ENCODE measurements at places on chromosomes 7 and 10.

- H3K27ac ChIP-seq = no peak overlapping the region
- peak; percentile 40 for DNase-seq
- no peak overlapping the region for H3K4me3 ChIP-seq
Measured at GRCh38 chr10:131636116-131636515, 264.7 kb upstream of the PPP2R2D start.

DNA sequence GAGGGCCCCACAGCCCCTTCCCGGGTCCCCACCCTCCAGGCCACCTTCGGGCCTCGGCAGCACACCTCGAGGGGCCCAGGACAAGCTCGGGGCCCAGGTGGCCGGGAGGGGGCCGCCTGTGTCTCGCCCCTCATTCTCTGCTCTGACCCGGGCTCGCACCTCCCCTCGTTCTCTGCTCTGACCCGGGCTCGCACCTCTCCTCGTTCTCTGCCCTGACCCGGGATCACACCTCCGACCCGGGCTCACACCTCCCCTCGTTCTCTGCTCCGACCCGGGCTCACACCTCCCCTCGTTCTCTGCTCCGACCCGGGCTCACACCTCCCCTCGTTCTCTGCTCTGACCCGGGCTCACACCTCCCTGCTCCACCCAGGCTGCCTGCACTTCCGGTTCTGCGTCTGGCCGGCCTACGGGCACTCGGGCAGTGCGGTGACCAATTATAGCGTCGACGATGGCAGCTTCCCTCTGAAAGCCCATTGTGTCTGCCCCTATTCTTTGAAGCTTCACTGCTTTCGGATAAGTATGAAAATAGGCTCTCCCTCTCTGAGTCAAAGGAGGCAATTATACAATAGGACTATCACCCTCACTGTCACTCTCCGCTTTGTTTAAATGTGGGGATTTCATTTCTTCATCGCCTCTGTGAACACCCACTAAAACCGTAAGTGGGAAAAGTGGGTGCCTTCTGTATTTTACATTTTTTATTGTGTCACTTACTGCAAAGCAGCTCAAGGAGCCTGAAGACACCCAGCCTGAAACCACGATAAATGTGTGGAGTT is 457.4 kb downstream of the DNAJB6 start:
- no peaks in the 10 kb centered on the region for H3K36me3 ChIP-seq
- no peak for DNase-seq
- no peaks in the 10 kb centered on the region for H3K27me3 ChIP-seq
- H3K4me3 ChIP-seq = no peak overlapping the region
- no peak overlapping the region for H3K27ac ChIP-seq

DNA sequence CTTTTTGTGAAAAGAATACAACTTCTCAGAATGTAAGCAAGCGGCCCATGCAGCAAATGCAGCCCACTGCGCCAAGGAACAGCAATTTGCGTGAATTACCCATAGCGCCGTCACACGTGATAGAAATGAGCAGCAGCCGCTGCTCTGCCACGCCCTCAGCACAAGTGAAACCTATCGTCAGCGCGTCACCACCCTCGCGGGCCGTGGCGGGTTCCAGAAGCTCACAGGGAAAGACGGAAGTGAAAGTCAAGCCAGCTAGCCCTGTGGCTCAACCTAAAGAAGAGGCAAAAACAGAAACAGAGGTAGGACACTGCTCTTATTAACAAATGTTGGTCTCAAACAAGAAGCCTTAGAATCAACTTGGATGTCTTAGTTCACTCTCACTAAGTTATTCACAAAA is 70.5 kb downstream of the SHH start:
- H3K36me3 ChIP-seq = peaks cover 35% of the 10 kb centered on the region
- no peaks in the 10 kb centered on the region for H3K4me1 ChIP-seq
- no peak overlapping the region for H3K4me3 ChIP-seq

DNA sequence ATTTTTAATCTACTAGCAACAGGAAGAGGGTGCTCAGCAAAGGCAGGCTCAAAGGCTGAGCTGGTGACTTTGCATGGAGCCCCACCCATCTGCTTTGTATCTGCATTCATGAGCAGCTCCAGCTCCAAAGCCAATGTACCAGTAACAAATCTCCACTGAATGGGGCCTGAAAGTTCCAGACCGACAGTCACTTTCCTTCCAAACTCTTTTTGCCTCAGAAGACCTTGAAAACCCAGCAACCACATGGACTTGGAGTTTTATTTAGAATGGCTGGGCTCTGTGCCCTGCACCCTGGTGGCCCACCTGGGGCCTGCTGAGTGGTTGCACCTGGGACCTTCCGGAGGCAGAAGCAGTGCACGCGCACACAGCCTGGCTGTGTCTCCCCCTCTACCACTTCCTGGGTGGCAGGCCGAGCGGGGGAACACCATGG is 195.0 kb upstream of the PLXNA4 start:
- no peaks in the 10 kb centered on the region for H3K36me3 ChIP-seq
- H3K4me3 ChIP-seq = no peak overlapping the region
- no peaks in the 10 kb centered on the region for H3K27me3 ChIP-seq
- H3K4me1 ChIP-seq = no peaks in the 10 kb centered on the region
- no peak overlapping the region for H3K27ac ChIP-seq
- peak; percentile 44 for DNase-seq

DNA sequence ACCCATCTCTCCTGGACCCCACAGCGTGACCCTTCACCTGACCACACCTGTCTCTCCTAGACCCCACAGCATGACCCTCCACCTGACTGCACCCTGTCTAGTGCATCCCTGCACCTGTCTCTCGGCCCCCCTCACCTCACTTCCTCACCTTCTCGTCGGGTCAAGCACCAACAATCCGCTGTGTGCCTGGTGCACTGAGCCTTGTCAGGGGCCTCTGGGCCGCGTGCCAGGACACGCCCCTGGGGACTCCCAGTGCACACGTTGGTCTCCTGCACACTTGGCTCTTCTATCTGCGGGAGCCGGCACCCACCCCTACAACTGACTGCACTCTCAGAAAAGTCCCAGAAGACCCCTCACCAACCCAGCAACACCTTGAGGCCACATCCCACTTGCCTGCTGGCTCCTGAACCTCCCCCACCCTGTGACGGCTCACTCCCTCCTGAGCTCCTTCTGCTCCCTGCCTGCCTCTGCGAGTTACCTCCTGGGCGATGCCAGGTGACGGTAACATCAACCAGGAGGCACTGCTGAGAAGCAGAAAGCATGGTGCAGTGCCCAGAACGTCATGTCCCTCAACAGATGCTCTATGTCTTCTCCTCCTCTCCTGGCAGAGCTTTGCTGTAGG is 147.6 kb downstream of the DIP2C start:
- no peak overlapping the region for H3K4me3 ChIP-seq
- H3K27ac ChIP-seq = no peak overlapping the region
- H3K36me3 ChIP-seq = no peaks in the 10 kb centered on the region
- no peaks in the 10 kb centered on the region for H3K27me3 ChIP-seq
- DNase-seq = peak; percentile 20

DNA sequence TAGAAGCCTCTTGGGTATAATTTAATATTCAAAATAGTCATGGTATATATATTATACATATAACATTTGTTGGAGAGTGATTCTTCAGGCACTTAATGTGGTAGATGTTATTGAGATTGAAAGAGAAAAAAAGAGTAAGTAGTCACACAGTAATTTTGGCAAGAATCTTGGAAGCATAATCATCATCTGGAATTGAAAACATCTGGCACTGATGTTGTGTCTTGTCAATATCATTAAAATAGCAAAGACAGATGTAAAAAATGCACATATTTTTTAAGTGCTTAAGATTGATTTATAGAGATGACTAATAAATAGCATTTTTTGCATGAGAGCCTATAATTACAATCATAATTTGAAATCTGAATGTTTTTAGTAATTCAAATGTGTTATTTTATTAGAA is 9.5 kb downstream of the SEMA3D start:
- no peak for DNase-seq
- no peaks in the 10 kb centered on the region for H3K27me3 ChIP-seq
- H3K4me3 ChIP-seq = no peak overlapping the region

Data from upper lobe of left lung (tissue), 6 donors.